ENCODE measurements at places on chromosomes 6 and 20.

DNA sequence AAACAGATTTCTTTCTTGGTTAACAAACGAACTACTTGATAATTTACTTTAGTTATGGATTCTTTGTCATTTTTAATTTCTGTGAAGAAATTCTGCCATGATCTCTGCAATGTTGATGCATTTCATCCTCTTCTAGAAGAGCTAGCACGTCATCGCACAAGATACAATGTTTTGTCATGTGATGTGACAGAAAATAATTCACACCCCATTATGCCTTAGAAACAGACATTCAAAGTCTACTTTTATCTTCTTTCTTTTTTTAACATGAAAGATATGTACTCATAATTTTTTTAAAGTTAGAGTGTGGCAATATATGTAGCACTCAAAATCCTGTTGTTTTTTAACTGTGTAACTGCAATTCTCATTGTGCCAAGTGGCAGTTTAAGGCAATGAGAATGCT is 39.6 kb upstream of the NELFCD start:
- DNase-seq, result no peak

- DNase-seq, result no peak
Measured at GRCh38 chr20:20333866-20334265, 34.0 kb upstream of the INSM1 start.

DNA sequence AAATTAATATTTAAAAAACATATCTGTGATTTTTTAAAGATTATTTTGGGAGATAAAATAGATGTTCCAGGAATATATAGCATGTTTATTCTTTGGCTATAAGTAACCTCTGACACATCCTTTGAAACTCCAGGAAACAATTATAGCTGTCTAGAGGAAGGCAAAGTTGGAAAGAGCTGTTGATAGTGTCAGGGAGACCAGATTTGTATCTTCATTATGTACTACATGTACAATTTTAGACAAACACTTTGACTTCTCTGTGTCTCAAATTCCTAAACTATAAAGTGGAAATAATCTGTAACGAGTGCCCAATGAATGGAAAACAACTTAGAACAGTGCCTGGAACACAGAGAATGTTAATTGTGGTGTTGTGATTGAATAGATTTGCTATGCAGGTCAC is 25.6 kb upstream of the ADGRG6 start:
- no peak for DNase-seq

DNA sequence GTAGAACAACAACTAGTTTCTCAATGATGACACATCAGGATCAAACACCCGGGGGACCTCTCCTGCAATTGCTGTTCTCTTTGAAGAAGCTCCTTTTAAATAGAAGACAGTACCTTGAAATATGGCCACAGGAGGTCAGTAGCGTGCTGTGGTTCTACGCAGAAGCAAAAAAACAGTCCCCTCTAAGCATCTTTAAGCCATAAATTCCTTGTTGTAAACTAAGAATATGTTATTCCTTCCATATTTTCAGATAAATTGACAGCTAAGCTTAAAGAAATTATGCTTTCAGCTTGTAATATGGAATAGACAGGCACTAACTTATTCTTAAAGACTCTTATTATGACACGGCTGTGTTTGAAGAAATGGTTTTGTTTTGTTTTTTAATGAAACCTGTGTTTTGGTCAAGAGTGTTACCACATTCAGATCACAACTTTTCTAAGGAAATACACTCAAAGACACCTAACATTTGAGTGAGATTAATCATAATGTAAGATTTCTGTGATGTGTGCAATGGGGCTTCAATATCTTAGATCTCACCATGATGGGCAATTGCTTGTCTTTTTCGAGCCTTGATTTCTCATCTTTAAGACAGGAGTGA is 49.7 kb upstream of the IL20RA start:
- no peak for DNase-seq

DNA sequence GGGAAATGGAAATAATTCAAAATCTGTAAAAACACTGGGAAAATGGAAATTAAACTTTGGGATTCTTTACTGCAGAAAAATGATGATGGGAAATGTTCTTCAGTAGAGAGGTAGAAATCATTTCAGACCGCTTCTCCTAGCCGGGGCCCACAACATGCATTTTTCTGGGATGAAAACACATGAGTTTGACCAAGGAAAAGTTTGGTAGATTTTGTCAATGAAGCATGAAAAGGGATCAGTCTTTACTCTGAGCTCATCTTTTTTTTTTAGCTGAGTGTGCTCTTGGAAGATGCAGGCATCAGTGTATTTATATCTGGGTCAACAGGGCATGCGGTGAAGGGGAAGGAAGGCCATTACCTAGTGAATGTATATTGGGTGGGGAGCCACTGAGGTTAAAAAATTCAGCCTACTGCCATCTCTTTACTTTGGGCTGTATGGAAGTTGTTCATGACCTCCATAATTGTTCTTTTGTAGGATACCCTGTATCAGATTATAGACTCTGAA is 36.8 kb downstream of the PLCB1 start:
- no peak for DNase-seq

DNA sequence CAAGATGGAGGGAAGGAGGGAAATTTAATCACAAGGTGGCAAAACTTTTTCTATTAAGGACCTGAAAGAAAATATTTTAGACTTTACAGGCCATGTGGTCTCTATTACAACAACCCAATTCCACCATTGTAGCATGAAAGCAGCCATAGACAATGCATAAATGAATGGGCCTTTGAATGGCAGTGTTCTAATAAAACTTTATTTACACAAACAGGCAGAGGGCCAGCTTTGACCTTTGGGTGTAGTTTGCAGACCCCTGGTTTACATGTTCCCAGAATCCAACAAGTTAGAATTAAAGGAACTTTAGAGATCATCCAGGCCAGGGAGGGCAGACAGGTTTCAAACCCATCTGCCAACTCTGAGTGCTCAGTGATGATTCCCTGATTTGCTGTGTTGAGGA is 95.2 kb downstream of the BANF2 start:
- no peak for DNase-seq

- DNase-seq, result no peak
Measured at GRCh38 chr6:46315589-46315988, 144.8 kb upstream of the ENPP5 start.

GRCh38 chr6:10968776-10969175 is 75.3 kb downstream of the ELOVL2 start:
- no peak for DNase-seq

- no peak for DNase-seq
Measured at GRCh38 chr6:125932451-125932795, 24.1 kb upstream of the HINT3 start.

- no peak for DNase-seq
Measured at GRCh38 chr20:14777591-14777990, 440.2 kb upstream of the FLRT3 start.

DNA sequence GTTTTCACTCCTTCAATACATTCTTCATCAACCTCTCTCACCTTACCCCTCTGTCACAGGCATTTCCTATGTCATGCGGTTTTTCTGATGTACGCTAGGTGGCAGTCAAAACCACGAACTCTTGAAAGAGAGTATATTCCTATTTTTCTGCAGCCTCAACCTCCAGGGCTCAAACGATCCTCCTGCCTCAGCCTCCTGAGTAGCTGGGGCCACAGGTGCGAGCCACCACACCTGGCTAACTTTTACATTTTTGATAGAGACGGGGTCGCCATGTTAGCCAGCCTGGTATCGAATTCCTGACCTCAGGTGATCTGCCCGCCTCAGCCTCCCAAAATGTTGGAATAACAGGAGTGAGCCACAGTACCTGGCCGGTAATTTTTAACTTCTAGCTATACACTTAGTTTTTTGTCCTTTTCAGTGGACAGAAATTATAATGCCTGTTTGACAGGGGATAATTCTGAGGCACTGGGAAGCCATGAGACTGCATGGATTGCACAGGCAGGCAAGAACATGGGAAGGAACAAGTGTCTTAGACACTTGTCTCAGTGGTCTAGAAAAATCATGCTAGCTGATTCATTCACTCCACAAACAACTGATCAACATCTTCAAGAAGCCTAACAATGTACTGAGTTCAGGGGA is 22.5 kb upstream of the HFE start:
- no peak for DNase-seq

DNA sequence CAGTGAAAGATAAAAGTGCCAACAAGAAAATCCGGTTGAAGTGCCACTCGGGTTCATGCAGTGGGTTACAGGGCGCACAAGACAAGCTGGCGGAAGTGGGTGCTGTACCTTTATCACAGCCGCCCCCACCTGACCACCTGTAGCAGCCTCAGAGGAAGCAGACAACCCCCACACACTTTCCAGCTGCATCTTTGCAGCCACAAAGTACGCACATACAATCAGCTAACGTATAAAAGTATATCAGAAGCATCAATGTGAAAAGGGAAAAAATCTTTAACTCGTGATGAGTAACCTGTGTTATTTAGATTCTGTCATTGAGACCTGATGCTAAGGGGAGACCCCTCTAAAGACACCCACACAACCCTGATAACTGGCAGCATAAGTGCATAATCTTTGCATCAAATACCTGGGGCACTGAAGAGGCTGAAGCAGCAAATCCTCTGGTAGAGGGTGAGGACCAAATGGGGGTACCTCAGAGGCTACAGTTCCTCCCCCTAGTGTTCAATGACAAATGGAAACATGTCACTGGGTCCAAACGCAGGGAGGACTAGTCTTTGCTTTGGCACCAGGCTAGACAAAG is 22.1 kb downstream of the BACH2 start:
- DNase-seq, result no peak

- DNase-seq, result no peak
Measured at GRCh38 chr6:91088515-91088914, 501.6 kb upstream of the MAP3K7 start.

- DNase-seq, result no peak
Measured at GRCh38 chr6:162478192-162478671, 249.3 kb downstream of the PRKN start.

- DNase-seq, result no peak
Measured at GRCh38 chr6:154974485-154975149, 20.5 kb upstream of the TIAM2 start.

DNA sequence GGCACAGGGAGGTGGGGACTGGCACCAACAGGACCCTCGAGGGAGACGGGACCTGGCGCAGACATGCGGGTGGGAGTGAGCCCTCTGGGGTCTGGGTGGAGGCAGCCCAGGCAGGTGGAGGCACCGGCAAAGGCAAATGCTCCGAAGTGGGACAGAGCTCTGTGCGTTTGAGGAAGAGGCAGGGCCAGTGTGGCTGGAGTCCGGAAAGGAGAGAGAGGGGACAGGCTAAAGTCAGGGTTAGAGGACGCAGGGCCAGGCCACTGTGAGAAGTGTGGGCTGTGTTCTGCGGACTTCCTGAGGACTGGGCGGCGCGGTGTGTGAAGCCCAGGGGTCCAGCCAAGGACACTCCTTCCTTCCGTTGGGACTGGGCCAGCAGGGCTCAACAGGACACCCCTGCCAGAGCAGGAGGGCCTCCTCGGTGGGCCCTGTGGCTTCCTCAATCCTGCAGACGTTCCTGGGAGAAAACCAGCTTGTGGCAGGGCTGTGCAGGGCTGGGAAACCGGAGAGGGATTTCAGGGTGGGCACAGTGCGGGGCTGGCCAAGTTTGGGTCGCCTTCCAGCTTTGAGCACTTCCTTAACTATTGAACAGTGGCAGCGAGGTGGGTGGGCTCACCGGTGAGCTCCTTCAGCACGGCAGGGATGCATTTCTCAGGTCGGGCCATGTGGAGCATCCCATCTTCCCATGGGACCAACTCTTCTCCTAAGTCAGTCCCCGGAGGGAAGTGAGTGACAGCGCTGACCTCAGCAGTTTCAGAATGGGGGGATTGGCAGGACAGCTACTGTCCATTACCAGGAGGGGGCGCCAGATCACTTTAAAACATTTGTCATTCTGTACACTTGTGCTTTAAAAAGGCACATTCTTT is 22.5 kb downstream of the MOCS3 start:
- no peak for DNase-seq

GRCh38 chr6:137148306-137149034 is 25.0 kb downstream of the IL22RA2 start:
- DNase-seq, result no peak

DNA sequence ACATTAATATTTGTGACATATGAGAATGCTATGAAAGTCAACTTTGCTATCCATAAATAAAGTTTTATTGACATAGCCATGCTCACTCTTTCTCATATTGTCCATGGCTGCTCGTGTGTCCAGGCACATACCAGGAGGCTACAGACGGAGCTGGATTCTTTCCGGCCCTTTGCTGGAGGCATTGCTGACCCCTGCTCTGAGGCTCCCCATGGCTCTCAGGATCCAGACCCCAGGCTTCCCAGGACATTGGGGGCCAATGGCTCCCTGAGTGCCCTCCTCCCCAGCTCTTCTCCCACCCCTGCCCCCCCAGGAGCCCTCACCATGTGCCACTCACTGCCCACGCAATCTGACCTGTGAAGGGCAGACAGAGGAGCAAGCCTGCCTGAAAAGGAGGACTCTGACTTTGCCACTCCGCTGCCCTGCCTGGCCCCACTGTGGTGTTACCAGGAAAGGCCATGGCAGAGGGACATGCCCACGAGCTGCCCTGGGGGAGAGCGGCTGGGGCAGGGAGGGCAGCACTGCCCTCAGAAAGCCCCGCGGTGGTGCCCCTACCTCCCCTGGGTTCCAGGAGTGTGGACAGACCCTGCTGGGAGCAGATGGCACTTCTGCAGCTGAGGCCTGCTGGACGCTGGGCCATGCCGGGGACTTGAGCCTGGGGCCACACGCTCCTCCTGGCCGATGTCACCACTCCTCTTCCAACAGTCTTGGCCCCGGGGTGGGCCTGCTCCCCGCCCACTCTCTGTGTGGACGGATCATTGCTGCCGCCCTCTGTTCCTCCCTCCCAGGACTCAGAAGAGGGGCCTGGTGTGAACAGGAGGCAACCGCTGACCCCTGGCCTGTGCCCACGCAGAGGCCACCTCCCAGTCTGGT is 97.8 kb upstream of the BHLHE23 start:
- DNase-seq, result no peak

- DNase-seq, result no peak
Measured at GRCh38 chr6:14706378-14706929, 539.4 kb upstream of the JARID2 start.

DNA sequence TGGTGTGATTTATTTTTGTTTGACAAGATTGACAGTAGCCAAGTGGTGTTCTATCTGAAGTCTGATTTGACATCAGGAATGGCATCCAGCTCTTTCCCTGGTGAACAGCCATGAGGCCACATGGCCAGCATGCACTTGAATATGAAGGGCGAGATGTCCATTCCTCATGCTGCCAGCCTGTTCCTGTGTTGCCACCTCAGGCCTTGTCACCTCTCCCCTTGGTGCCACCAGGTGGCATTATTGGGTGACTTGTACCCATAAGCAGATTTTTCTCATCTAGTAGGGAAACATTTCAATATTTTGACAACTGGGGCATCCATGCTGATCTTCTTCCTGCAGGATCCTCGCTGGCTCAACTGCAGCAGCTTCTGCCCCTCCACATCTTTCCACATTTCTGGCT is 199.1 kb downstream of the ERMARD start:
- peak; percentile 58 for DNase-seq

DNA sequence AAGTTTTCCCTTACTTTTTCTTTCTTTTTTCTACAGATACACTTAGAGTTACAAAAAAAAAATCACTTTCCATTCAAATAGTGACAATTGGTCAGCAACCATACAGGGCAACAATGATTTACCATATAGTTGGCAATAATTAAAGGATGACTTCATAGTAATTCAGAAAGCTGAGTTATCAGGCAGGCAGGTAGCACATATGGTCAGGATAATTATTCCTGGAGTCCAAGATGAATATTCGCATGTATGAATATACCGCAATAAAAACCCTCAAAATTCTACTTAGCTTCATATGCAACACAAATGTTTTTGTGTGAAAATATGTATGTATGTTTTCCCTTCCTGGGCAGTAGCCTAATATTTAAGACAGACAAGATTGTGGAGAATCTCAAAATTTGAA is 34.5 kb downstream of the COL19A1 start:
- no peak for DNase-seq

GRCh38 chr6:105488516-105489215 is 85.8 kb upstream of the PREP start:
- DNase-seq, result no peak

Data from vagina (tissue), 2 donors.